ENCODE measurements at places on chromosomes 6 and 20.

DNA sequence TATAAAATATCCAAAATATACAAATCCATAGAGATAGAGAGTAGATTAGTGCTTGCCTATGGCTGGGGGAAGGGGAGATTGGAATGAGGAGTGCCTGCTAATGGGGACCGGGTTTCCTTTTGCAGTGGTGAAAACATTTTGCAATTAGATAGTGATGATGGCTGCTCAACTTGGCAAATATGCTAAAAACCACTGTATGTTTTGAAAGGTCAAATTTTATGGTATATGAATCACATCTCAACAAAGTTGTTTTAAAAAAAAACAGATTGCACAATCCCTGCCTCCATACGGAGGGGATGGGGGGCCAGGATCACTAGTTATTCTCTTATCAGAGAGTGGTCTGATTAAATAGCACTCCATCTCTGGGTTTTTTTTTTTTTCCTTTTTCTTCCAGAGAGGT lies 76.9 kb upstream of the RIPOR2 start:
- no peak for DNase-seq

DNA sequence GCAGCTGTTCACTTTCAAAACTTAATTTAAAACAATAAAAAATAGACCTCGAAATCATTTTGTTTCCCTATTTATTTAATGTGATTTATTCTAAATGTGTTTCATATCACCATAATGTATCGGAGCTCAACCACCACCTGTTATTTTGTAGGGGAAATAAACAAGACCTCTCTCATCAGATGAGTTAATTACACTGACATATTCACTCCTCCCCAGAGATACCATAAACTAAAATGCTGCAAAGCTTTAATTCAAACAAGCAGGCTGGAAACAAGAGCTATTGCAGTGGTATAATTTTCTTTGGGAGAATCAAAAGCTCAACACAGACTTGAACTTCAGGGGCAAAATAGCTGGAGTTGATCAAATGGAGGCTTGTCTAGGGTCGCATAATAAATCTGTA lies 303.5 kb upstream of the TSHZ2 start:
- DNase-seq: no peak

DNA sequence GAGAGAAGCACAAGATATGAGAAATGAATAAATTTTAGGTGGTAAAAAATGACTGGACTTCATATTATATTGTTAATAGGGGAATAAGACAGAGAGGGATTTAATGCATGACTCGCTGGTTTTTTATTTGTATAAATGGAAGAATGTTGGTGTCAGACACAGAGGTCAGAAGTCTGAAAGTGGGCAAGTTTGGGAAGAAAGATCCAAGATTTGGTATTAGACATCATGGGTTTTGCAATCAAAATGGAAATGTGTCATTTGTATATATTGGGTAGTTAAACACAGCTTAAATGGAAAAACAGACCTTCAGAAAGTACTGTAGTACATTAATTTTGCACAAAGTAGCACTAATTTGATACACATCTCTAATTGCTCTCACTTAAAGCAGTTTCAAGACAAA lies 96.2 kb downstream of the EYA4 start:
- no peak for DNase-seq

DNA sequence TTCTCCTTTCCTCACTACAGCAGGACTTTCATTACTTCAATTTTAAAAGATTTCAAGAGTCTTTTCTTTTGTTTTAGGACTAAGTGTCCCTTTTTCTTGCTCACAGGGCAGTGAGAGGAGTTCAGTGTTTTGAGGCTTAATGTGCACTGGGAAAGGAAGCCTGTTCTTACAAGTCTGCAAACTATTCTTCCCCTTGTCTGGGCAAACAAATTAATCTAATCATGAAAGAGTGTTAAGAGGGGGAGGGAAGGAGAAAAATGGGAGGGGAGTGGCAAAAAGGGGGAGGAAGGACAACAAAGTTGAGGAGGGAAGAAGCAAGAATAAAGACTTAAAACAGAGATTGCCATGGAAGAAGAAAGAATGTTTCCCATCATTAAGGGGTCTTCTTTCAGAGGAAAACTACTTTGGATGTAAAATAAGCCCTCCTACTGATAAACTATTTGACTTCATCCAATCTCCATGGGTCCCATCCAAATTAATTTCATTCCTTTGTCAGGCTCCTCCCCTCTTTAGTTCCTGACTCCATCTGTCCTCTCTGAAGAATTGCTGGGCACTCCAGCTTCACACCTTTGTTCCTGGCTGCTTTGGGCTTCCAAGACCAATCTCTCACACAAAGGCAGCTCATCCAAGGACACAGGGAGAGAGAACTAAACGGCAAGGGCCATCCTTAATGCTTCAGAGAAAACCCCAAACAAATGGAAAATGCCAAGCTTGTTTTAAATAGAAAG lies 244.5 kb downstream of the TPBG start:
- no peak for DNase-seq

- no peak for DNase-seq
Observed at GRCh38 chr6:75657327-75657726, 55.6 kb downstream of the SENP6 start.

DNA sequence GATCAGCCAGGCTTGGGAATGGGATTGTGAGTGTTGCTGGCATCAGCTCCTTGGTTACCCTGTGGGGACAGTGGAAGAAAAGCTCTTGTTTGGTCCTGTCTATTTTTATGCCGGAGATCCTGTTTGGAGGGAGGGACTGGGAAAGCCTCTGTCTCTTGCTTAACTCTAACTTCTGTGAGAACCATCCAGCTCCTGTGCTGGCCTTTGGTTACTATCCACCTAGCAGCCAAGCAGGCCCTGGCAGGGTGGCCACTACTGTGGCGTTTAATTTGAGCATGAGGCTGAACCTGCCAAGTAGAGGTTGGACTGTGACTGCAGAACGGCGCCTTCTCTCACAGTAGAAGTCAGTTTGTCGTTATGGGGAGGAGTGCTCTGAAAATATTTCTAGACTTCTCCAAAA lies 193.3 kb downstream of the UTRN start:
- DNase-seq: peak; percentile 51

- no peak for DNase-seq
Observed at GRCh38 chr6:31586599-31587281, 663 bp downstream of the LST1 start.

DNA sequence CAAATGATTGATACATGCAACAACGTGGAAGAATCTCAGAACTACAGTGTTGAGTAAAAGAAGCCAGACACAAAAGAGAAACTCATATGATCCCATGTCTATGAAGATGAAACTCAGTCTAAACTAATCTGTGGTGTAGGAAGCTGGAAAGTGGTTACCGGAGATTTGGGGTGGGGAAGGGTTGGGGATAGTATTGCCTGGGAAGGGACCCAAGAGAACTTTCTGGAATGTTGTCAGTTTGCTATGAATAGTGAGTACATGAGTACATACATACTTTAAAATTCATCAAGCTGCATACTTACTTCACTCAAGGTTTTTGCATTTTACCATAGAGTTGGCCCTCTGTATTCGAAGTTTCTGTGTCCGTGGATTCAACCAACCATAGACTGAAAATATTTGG lies 106.0 kb downstream of the SAMD5 start:
- no peak for DNase-seq

- DNase-seq: no peak
Observed at GRCh38 chr20:5474646-5475550, 158.1 kb upstream of the PROKR2 start.

GRCh38 chr6:164336455-164336854 lies 921.9 kb downstream of the QKI start:
- DNase-seq: no peak

- no peak for DNase-seq
Observed at GRCh38 chr6:165081944-165082532, 227.4 kb downstream of the C6orf118 start.

- peak; percentile 3 for DNase-seq
Observed at GRCh38 chr6:112839525-112839961, 492.4 kb downstream of the RFPL4B start.

DNA sequence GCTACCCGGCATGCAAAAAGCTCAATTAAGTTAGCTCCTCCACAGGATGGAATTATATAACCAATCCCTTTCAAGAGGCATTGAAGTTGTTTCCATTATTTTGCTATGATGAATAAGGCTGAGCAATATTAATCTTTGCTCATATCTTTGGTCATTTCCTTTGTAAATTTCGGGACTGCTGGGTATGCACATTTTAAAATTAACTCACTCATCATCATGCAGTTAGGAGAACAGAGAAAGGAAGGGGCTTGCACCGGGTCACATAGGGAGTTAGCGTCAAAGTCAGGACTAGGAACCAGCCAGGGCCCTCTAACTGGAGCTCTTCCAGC lies 430 bp upstream of the FAM110A start:
- DNase-seq: no peak

DNA sequence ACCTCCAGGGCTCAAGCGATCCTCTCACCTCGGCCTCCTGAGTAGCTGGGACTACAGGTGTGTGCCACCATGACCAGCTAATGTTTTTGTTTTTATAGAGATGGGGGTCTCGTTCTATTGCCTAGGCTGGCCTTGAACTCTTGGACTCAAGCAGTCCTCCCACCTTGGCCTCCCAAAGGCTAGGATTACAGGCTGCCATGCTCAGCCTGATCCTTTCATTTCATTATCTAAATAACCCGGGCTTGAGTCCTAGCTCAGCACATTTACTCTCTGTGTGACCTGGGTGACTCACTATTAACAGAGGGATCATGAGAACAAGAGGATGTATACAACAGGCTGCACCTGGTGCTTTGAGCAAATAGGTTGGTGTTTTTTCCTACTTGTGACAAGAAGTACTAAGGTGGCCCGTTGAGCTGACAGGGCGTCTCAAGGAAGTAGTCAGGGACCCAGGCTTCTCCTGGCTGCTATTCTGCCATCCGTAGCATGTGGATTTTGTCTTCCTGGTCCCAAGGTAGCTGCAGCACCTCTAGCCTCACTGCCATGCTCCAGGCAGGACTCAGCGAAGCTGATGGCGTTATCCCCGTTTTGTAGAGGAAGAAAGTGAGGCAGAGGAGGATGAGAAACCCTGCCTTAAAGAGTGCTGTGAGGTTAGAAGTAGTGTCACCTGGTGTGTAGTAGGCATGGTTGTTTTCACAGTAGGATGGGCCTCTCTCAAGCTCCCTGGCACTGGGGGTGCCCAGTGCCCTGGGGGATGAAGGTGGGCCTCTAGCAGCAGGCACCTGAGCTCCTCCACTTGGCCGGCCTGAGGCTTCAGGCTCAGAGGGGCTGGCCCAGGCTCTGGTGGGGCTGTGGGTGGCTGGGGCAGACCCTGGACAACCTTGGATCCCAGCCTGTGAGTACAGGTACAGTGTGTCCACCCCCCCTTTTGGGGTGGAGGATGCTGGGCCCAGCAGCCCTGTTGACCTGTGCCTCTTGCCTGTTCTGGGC lies 62.4 kb downstream of the ADNP start:
- no peak for DNase-seq

DNA sequence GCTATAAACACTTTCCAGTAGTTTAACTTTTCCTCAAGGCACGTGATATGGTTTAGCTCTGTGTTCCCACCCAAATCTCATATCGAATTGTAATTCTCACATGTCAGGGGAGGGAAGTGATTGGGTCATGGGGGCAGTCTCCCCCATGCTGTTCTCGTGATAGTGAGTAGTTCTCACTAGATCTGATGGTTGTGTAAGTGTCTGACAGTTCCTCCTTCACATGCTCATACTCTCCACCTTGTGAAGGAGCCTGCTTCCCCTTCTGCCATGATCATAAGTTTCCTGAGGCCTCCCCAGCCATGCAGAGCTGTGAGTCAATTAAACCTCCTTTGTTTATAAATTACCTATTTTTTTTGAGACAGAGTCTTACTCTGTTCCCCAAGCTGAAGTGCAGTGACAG lies 127.9 kb downstream of the DTNBP1 start:
- no peak for DNase-seq

GRCh38 chr6:119195848-119196247 lies 117.4 kb upstream of the FAM184A start:
- DNase-seq: no peak

DNA sequence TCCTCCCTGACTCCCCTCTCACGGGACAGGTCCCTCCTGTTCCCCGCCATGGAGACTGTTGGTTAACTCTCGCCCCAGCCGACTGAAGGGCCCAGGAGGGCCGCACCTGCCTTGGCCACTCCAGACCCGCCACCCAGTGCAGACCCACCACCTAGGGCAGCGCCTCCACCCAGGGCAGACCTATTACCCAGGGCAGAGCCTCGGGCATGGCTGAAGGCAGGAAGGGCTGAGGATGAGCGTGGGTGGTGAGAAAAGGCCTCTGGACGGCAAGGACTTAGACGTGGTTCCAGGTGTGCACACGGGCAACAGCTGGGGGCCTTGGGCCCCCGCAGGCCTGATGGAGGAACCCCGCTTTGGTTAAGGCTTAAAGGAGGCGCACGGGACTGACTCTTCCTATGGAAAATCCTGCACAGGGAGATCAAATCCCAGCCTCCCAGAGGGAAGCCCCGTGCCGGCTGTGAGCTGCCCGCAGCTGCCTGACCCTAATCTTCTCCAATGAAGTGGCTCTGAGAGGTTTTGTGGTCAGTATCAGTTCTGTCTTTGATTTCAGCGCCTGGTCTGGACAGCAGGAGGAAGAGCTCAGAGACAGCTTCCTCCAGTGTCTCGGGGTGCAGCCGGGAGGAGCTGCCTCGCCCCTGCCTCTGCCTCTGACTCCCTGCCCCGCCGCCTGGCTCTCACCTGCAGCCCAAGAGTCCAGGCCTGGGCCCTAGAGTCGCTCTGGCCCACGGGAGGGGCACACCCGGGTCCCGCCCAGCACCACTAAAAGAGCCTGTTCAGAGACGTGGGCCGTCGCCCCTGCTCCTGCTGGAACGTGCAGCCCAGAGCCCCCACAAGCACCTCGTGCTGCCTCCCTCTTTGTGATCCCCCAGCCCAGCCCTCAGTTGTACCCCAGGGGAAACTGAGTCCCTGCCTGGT lies 12.1 kb upstream of the CHRNA4 start:
- peak; percentile 2 for DNase-seq

- no peak for DNase-seq
Observed at GRCh38 chr6:52620055-52620905, 43.4 kb upstream of the TRAM2 start.

- DNase-seq: no peak
Observed at GRCh38 chr6:32184084-32184640, at the start of gene AGER. AGER (minus strand) TSS chr6:32184253; CDS start chr6:32184222, 31 bp downstream.

DNA sequence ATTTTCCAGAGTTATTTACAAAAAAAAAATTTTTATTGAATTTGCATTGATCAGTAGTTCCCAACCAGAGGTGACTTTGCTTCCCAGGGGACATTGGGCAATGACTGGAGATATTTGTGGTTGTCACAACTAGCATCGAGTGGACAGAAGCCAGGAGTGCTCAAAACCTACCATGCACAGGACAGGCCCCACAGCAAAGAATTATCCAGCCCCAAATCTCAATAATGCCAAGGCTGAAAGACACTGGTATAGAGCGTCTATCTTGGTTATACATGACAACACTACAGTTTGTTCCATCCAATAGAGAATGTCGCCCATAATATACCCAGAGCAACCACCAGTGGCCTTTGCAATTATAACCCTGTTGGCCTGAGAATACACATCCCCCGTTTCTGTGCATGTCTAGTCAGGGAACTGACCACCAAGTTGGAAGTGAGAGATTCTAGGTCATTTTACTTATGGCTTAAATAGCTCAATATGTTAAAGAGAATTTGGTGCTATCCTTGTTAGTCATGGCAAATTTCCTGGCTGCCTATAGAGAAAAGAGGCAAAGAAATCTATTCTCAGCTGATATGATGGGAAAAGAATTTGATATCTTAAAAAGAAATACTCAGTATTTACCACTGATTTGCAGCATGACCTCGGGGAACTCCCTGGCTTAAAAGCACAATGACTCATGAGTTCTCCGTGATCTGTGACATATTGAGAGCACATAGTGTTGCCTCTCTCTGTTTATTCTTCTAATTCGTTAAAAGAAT lies 76.0 kb upstream of the ADTRP start:
- DNase-seq: no peak
